NCI-H187 treated with DMSO at 0.1 percent for 48 hours (cell line): ENCODE measurements at places on chromosomes 6 and 20.
A peak's percentile ranks its signal among the peaks of the same experiment; 100 is the strongest.

- no peak for DNase-seq
These were observed 41.3 kb downstream of the MACROD2 start for GRCh38 chr20:14036567-14036966.

DNA sequence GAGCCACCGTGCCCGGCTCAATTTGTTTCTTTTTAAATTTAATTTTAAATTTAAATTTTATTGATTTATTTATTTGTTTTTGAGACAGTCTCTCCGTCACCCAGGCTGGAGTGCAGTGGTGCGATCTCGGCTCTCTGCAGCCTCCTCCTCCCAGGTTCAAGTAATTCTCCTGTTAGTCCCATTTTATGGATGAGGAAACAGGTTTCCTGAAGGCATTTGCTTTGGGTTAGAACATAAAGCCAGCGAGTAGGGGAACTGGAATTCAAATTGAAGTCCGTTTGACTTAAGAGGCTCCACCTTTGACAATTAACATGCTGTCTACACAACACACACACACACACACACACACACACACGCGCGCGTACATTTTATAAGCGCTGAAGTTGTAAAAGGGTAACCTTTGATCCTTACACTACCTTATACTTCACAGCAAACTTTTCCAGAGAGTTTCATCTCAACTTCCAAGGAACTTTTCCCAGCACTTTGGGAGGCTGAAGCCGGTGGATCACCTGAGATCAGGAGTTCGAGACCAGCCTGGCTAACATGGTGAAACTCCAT lies 232.0 kb downstream of the BCAS1 start:
- DNase-seq = no peak

- DNase-seq = peak; percentile 76
These were observed 48.9 kb downstream of the NOL4L start for GRCh38 chr20:32535953-32536823.

GRCh38 chr6:37039958-37040357 lies 34.5 kb downstream of the FGD2 start:
- no peak for DNase-seq

- no peak for DNase-seq
These were observed 731.6 kb upstream of the MANEA start for GRCh38 chr6:94845742-94846141.
